CD4-positive, CD25-positive, alpha-beta regulatory T cell (primary cell): ENCODE measurements at places on chromosomes 12 and 14. TPM values are rescaled to one million over a fixed set of nuclear protein-coding genes. Genes with fewer than 3 reads are reported as not detected.

Gene TMEM233
- not detected for polyA plus RNA-seq

Gene CCDC177
- polyA plus RNA-seq = not detected

Gene PPP1R13B
- polyA plus RNA-seq = 3.0 TPM

Gene TMEM121
- polyA plus RNA-seq = 5.8 TPM
